ENCODE measurements at places on chromosomes 1 and 21. TPM values are rescaled to one million over a fixed set of nuclear protein-coding genes. Genes with fewer than 3 reads are reported as not detected.

Gene ADORA3
- polyA plus RNA-seq: 1.5 TPM

Gene ARHGAP30
- polyA plus RNA-seq: 1.3 TPM

Gene KCND3
- polyA plus RNA-seq: 7.2 TPM

Gene LCE1E
- polyA plus RNA-seq: not detected

Gene CD84
- polyA plus RNA-seq: 0.49 TPM

Gene LHX8
- polyA plus RNA-seq: not detected

Gene VPS72
- 41.6 TPM for polyA plus RNA-seq

Gene FCAMR
- polyA plus RNA-seq: not detected

Data from heart left ventricle (tissue), 16 donors.